ENCODE measurements at places on chromosomes 1 and 21. TPM values are rescaled to one million over a fixed set of nuclear protein-coding genes. Genes with fewer than 3 reads are reported as not detected.
A peak's percentile ranks its signal among the peaks of the same experiment; 100 is the strongest.

Gene OLIG1
- total RNA-seq: not detected

- no peak for DNase-seq
These were observed 1760.3 kb downstream of the NCAM2 start for GRCh38 chr21:22758478-22758877.

DNA sequence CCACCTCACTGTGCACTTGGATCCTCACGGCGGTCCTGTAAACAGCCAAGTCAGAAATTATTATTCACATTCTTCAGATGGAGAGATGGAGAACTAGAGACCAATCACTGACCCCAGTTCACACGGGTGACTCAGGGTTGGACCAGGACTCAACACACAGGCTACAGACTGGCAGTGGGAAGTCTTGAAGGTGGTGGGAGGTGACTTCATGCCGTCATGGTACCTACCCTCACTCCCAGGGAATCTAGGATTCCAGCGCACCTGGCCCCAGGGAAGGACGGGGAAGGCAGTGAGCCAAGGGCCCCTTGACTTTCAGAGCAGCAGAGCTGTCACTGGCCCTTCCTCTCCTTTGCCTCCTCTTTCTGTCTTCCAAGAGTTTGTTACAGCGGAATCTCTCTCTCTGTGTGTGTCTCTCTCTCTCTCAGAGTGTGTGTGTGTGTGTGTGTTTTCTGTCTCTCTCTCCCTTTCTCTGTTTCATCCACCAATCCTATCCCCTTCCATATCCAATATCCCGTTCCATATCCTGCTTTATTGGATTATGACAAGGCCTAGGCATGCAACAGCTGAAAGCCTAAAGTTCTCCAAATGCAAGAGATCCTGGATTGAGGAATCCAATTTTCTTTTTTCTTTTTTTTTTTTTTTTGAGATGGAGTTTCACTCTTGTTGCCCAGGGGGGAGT, 11.7 kb downstream of the OPTC start:
- no peak for DNase-seq

GRCh38 chr1:13723810-13724209, 23.8 kb downstream of the PRDM2 start:
- DNase-seq: no peak

DNA sequence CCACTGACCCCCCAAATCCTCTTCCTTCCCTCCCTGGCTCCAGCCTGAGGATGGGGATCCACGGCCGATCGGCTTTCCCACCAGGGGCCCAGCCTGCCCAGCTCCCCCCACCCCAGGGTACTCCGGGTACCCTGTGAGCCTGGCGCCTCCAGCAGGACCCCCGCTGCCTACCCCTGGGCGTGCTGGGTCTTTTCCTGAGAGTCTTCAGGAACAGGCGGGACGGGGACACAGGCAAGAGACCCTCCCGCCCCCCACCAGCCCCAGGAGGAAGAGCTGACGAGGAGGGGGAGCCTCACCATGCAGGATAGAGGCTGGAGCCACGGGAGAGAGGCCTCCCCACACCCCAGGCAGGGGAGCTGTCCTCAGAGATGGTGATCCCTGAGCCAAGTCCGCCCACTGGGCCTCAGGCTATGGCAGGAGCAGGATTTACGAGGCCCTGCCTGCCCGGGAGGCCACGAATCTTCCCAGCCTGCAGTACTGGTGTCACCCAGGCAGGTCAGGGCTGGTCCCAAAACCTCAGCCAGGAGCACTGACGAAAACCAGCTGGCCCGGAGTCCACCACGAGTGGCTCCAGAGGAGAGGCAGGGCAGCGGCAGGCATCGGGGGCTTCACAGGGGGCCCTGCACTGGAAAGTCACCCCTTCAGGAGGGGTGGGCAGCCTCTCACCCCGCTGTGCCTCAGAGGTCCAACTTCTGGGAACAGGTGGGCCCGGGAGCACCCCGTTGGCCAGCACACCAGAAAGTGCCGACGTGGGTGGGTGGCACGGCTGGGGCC, 58.0 kb downstream of the MEGF6 start:
- no peak for DNase-seq

DNA sequence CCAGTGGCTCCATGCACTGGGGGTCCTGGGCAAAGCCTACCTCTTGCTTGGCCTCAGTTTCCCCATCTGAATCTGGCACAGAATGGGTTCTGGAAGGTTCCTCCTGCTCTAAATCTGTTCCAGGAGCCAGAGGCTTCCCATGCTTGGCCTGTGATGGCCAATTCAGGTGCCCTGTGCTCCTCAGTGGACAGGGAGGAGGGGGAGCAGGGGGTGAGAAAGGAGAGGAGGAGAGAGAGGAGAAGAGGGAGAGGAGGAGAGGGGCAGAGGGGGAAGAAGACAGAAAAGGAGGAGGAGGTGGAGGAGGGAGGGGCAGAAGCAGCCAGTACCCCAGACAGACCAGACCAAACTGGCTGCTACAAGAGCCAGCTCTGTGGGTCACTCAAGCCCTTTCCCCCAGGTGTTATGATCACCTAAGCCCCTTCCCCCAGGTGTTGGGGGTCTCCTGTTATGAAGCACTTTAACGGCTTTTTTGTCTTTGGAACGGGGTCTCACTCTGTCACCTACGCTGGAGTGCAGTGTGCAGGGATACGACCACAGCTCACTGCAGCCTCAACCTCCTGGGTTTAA, 43.7 kb downstream of the TRIM11 start:
- no peak for DNase-seq

Gene ACTL8
- 2.4 TPM for total RNA-seq

DNA sequence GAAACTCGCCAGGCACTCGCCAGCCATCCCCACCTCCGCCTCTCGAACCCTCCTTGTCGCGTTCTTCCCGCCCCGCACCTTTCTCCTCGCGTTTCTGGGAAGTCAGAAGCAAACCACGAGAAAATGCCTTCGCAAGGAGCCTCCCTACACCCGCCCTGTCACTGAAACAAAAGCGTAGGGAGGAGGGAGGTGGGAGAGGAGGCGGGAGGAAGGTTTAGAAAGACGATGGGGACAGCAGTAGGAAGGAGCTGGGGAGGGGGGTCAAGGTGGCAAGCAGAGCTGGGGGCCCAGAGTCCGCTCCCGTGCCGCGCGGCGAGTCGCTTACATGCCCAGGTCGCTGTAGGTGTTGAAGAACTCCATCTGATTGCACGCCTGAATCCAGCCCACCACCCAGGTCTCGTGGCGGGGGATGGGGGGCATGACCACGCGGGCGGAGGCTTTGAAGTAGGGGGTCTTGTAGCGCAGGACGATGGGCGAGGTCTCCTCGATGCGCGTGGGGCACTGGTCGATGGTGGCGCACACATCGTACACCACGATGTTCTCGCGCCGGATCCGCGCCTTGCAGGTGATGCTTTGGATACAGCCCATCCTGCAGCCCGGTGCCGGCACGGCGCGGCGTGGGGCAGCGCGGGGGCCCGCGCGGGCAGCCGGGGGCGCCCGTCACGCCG, 1.0 kb downstream of the FAM78B start:
- peak; percentile 45 for DNase-seq

Gene MPZ
- total RNA-seq: 0.68 TPM

Gene KCNK2
- not detected for total RNA-seq

GRCh38 chr1:115136106-115136505, 46.8 kb upstream of the TSPAN2 start:
- no peak for DNase-seq

Gene BSND
- not detected for total RNA-seq

Gene RNF207
- 0.44 TPM for total RNA-seq

DNA sequence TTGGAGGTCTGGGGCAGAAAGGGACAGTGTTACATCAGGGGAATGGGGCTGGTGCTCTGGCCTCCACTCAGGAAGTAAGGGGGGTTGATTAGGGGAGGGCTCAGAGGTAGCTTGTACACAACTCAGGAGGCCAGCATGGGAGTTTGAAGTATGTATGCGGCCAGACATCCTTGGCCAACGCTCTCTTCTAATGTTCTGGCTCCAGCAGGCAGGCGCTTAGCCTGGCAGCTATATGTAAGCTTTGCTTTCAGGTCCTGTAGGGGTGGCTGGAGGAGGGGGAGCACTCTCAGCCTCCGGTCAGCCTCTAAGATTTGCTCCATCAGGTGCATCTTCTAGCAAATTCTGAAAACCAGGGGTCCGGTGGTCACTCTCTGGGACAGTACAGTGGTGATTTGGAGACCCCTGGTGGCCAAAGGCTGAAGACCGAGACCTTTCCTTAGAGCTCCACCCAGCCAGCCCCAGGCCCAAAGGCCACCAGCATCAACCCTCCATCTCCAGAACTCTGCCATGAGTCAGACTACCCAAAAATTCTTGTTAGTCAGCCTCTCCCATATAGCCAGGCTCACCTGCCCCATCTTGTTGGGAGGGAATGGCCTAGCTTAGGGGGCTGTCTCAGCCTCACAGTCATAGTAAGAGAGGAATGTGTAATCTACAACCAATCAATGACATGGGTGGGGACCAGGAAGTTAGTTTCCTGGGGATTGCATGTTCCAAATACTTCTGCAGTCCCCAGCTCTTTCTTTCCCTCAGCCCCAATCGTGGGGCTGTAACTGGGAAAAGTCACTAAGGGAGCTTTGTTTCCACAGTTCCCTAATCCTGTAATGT, 9.7 kb upstream of the COL8A2 start:
- peak; percentile 47 for DNase-seq

- DNase-seq: peak; percentile 37
These were observed 263.6 kb downstream of the DUSP10 start for GRCh38 chr1:221478050-221478949.

Gene GUCA2B
- total RNA-seq: not detected

- no peak for DNase-seq
These were observed 25.1 kb upstream of the ASPM start for GRCh38 chr1:197171531-197171930.

GRCh38 chr1:93704052-93704451, 22.4 kb upstream of the BCAR3 start:
- DNase-seq: no peak

- DNase-seq: peak; percentile 63
These were observed 63.2 kb upstream of the TMEM51 start for GRCh38 chr1:15090373-15090772.

DNA sequence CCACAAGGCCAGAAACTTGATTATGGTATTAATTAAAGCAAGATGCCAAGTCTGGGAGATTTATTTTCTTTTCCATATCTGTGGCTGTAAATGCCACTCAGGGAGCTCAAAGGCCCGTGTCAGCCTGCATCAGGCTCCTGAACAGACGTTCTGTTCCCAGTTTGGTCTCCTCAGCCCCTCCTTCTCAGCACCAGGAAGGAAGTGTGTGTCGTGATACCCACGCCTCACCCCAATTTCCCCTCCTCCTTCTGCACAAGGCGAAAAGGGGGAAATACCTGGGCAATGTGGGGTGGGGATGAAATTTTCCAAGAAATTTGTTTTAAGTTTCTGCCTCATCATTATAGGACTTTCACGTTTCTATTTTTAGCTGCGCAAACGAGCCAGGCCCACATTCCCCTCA, 112.0 kb downstream of the SYF2 start:
- DNase-seq: no peak

DNA sequence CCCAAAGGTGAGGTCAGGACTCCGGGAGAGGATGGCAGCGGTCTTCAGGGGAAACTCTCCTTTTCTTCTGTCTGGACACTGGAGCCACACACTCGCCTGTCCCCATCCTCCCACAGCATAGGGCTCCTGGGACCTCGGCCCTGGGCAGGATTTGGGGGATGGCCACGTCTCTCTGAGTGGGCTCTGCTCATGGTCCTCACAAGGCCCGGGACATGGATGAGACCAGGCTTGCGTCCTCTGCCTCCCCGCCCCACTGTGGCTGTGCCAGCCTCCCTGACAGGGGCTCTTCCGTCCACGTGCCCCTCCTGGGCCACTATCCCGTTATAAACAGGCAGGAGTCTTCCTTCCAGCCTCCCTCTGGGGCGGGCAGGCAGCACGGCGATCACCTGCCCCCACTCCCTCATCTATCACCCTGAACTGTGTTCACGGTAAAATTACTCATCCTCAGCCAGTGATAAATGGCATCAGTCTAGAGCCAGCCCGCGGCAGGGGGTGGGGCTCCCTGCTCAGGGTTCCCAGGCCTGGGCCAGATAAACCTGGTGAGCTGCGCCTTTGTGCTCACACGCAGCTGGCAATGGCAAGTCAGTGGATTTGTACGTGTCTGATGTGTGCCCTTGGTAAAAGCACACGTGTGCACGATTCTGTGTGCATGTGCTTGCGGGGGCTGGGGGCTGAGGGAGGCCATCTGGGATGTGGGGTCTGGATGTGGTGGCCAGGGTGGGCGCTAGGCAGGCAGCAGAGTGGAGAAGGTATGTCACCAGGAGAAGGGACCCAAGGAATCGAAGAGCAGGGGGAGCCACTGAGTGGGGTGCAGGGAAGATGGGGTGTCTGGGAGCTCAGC, 12.6 kb upstream of the SAMD11 start:
- no peak for DNase-seq

DNA sequence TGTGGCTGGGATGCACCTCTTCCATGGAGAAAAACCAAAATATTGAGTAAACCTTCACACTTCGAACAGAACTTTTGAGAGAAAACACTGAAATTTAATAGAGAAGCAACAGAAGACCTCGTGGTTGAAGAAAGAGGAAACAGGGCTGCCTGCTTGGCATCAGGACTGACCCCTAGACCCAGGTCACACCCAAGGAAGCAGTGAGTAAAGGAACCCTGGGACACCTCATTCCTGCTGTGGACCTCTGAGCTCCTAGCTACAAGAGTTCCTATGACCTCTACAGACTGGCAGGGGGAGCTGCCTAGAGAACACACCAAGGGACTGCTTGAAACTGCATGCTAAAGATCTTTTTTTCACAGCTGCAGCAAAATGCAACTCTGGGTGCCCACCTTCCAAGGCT, 67.8 kb downstream of the FASLG start:
- DNase-seq: no peak

- no peak for DNase-seq
These were observed 142.9 kb downstream of the DHRS3 start for GRCh38 chr1:12475101-12475500.

Gene TNFRSF1B
- total RNA-seq: not detected

DNA sequence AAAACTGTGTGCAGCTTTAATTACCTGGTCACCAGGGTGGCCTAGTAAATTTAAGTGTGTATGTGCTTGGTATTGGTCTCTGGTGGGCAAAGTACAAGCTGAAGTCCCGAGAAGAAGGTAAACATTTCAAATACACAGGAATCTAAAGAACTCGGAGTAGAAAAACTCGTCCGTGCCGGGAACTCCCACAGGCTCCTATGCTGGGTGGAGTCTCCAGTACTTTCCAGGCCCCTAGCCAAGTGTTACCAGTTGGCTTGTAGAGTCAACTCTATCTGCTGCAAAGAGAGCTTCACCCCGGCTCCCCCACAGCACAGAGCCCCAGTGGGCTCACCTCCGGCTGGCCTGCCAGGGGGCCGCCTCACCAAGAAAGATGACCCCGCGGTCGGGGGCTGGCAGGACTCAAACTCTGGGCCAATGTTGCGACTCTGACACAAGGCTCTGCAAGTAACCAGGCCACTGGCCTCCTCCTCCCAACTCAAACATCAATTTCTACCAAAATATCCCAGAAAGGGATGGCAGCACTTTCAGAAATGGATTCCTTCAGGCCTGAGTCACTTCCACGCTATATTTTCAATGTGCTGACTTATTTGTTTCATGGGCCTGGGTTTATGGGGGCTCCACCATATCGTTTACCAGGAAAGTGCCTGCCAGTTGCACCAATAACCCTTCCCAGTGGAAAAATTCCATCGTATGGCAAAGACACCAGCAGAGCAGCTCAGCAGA, 73.9 kb downstream of the SLC66A1 start:
- no peak for DNase-seq

DNA sequence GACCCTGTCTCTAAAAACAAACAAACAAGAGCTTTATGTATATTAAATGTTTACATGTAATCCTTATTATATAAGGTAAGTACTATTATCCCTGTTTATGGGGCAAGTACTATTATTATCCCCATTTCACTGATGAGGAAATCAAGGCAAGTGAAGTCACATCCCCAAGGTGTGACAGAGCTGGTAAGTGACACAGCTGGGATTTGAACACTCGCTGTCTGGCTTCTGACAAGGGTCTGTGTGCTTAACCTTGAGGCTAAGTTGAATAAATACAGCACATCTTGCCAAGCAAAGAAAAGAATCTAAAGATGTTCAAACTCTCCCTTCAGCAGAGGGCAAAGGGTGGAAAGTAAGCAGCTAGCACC, 167.9 kb upstream of the IRF2BP2 start:
- no peak for DNase-seq

Gene MFAP2
- total RNA-seq: 62.4 TPM
